ENCODE measurements at places on chromosomes 12 and 14.

- DNase-seq, result no peak
Observed at GRCh38 chr12:53214687-53215455, 7.8 kb upstream of the ITGB7 start.

DNA sequence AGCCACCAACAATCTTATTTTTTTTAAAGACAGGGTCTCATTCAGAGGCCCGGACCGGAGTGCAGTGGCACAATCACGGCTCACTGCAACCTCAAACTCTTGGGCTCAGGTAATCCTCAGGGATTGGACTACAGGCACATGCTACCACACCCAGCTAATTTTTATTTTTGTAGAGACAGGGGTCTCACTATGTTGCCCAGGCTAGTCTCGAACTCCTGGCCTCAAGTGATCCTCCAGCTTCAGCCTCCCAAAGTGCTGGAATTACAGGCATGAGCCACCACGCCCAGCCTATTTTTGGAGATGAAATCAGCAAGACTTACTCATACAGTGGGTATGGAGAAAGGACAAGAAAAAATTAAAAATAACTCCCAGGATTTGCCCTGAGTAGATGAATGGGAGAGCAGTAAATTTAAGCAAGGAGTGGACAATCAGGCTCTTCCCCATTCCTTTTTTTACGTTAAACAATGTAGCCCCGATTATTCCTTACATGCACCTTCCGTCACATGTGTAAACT is 13.2 kb downstream of the FMNL3 start:
- DNase-seq, result peak; percentile 33

GRCh38 chr12:132477017-132477702 is 12.8 kb upstream of the FBRSL1 start:
- DNase-seq, result no peak

GRCh38 chr12:53751336-53752191 is at the start of gene CISTR:
Gene CISTR, minus strand, starts transcription at chr12:53751979.
- DNase-seq, result no peak

DNA sequence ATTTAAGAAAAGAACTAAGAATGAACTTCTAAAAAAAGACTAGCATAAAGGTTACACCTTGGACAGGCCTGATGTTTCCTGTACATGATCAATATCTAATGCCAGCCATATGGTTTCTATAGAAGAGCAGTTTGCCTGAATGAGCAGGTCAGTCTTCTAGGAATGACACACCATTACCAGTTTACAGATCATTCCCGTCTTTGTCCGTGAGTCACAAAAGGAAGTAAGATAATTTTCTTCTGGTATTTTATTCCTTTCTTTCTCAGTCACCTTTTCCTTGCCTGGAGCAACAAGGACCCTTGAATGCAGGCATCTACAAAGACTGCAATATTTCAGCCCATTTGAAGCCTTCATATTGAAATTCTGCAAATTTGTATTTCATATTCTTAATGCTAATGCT is 44.6 kb upstream of the CNTN1 start:
- no peak for DNase-seq

- peak; percentile 56 for DNase-seq
Observed at GRCh38 chr12:12807970-12808702, 5.0 kb upstream of the DDX47 start.

- no peak for DNase-seq
Observed at GRCh38 chr14:59831121-59831730, 39.4 kb downstream of the RTN1 start.

GRCh38 chr14:104689109-104689880 is at the start of gene INF2:
Gene INF2, plus strand, starts transcription at chr14:104689618. Its CDS starts 11,748 bp downstream, at chr14:104701366.
- DNase-seq, result peak; percentile 58

GRCh38 chr12:1691123-1692007 is 495 bp downstream of the ADIPOR2 start:
- DNase-seq, result peak; percentile 43

GRCh38 chr12:45232756-45233372 is 17.0 kb downstream of the ANO6 start:
- DNase-seq, result peak; percentile 98

DNA sequence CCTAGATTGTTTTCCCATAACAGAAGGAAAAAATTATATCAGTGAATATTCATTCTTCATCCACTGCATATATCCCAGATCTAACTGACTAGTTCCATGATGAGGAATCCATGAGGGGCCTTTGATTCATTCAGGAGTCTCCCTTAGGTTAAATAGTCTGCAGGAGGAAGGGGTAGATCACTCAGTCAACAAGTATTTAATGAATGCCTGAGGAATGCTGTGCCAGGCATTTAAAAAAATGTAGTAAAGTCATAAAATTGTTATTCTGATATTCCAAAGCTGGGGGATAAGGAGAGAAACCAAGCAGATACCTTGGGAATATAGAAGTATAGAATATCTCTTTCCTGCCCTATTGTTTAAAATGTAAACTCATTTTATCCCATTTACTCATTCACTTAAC is 216.2 kb upstream of the CAND1 start:
- peak; percentile 62 for DNase-seq

- no peak for DNase-seq
Observed at GRCh38 chr12:57247041-57247440, 3.9 kb downstream of the STAC3 start.

GRCh38 chr12:9367201-9367600 is 159.0 kb upstream of the PZP start:
- no peak for DNase-seq

DNA sequence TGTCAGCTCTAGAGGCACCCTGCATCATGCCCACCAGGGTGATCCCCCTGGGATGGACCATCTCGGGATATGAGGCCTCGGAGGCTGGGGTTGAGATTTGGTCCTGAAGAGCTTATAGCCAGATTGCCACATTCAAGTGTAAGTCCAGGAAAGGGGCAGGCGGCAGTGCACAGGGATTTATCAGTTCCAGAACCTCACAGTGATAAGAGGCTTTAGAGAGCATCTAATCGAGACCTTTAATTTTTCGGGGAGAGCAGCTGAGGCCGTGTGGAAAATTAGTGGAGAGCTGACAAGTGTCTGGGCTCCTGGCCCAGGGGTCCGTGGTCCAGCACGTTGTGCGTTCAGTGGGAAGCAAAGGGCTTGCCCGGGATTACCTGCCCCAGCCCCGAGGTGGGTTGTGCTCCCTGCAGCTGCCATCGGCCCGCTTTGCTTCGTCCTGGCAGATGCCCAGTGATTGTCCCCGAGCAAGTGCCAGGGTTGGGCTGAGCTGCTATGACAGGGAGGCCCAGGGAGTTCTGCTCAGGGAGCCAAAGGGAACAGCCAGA is 52.1 kb downstream of the C14orf132 start:
- DNase-seq, result no peak

DNA sequence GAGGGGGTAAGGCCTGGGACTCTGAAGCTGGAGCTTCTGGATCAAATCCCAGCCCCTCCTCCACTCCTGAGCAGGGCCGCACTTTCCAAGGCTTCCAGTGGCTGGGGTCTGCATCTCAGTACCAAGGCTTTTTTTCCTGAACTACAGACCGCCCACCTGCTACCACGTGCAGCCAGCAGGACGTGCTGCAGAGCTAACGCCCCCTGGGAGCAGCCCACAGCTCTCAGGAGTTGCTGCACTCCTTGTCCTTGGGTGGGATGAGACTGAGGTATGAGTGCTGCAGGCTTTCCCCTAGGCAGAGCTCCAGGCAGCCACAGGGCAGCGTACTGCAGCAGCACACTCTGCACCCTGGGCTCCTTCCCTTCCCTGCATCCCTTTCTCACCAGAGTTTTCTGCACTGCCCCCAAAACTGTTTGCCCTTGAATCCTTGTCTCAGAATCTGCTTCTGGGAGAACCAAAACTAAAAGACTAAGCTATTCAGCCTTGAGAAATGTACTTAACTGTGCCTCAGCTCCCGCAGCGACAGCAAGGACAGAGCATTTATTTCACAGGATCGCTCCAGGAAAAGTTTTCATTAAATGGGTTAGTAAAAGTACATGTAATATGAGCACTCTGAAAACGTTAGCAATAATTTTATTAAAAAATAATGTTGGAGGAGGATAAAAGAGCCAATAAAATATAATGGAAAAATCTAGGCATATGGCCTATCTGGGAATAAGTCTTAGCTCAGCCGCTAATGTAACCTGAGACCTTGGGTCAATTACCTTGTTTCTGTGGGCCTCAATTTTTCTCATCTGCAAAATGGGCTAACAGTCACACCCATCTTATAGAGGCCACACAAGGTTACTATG is 25.5 kb downstream of the RBM19 start:
- no peak for DNase-seq

- DNase-seq, result peak; percentile 13
Observed at GRCh38 chr14:32938719-32939253, at the start of gene NPAS3. Gene NPAS3, plus strand, starts transcription at chr14:32938879.

GRCh38 chr12:30979371-30980259 is 53.1 kb downstream of the TSPAN11 start:
- no peak for DNase-seq

- no peak for DNase-seq
Observed at GRCh38 chr14:34749408-34749807, 35.0 kb upstream of the CFL2 start.

Measured in M059J (cell line).